ENCODE measurements at places on chromosomes 1 and 21.

DNA sequence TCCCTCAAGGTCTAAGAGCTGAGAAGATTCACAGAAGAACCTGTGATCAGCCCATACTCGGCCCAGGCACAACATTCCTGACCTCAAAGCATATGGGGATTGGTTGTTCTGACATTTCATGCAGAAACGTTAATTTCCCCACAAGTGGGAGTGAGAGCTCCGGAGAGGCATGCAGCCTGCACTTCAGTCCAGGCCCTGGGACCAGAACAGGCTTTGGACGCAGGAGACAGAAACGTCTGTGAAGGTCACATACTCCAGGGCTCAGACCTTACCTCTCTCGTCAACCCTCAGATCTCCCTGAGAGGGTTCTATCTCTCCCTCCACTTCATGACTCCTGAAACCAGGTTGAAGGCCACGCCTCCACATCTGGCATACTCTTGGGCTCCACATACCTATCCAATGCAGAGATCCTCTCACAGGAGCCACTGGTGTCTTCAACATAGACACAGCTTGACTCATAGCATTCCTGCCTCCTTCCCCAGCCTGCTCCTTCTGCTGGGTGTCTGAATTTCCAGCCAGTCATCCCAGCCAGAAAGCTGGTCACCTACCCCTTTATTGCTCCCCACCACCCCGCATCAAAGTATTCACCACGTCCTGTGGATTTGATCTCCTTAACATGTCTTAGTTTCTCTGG lies 149.2 kb downstream of the OMA1 start:
- no peak for DNase-seq

DNA sequence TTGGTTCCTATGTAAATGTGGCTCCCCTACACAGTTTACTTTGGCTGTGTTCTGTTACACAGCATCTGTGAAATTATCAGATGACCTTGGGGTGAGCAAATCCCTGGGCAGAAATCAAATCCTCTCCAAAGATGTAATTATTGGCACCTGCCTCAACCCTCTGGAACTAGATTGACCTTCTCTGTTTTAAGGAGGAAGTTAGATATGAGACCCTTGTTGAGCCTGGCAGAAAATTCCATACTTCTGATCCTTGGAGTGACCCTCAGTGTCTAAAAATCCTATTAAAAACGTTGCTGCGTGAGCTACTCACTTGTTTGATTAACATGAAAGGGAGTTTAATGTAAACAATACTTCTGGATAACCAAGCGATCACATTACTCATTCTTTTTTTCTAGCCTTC lies 122.0 kb downstream of the CLIC6 start:
- no peak for DNase-seq

DNA sequence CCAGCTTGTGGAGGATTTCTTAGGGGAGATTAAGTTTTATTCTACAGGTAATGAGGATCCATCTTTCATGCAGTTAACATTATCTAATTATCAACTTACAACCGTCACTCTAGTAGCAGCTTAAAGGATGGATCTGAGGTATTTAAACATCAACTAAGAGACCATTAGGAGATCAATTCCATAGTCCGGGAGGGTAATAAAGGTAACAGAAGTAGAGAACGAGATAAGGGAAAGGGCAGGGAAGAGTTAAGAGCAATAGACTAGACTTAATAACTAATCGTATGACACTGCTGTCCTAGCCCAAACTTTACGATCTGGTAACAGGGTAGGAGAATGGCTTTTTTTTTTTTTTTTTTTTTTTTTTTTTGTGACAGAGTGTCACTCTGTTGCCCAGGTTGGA lies 19.5 kb upstream of the CCDC17 start:
- no peak for DNase-seq

DNA sequence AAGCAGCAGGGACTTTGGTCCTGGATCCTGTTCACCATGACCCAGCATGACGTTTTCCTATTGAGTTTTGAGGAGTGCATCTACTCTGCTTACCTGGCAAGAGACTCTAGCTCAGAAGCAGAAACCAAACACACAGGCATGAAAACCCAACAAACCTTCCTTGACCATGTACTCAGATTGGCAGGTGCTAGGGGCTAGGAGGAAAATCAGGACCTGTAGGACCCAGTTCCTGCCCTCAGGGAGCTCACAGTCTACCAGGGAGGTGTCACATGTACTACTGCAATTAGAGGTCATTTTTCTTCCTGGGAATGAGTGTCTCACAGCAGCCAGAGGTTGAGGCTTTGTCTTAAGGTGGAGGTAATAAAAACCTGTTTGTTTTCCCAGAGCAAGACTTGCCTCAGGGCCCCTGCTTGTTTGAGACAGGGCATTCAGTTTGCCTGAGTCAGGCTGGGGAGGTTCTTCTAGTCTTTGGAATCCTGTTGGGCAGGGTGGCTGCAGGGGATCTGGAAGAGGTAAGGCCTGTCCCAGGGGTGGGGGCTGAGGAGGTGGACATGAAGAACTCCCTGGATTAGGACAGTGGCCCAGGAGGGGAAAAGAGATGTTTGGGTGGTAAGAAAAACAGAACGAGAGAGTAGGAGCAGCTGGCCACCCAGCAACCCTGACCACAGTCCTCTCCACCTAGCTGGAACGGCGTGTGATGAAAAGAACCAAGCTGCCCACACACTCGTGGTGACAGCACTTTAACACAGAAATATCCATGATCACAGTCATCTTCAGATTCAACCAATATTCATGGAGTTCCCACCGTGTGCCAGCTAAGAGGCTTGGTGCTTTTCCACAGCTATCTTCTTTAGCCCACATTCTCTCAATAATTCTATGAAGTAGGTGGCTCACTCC lies 30.8 kb downstream of the IER5 start:
- DNase-seq, result no peak

DNA sequence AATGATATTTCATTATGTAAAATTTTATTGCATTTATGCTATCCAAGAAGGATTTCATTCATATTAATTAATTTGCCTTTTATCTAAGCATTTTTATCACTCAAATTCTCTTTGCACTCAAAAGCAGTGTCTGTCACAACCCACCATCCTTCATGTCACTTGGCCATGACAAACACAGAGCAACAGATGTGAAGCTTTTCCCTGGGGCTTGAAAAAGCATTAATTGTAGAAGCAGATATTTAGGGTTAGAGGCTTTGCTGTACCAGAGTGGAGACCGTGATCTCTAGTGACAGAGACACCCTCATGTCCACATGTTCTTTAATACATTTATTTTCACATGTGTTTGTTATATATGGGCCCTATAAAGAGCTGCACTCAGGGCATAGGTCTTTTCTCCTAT lies 230.5 kb downstream of the SPATA17 start:
- DNase-seq, result no peak

GRCh38 chr1:80624682-80625081 lies 1176.1 kb upstream of the ADGRL2 start:
- DNase-seq, result no peak

DNA sequence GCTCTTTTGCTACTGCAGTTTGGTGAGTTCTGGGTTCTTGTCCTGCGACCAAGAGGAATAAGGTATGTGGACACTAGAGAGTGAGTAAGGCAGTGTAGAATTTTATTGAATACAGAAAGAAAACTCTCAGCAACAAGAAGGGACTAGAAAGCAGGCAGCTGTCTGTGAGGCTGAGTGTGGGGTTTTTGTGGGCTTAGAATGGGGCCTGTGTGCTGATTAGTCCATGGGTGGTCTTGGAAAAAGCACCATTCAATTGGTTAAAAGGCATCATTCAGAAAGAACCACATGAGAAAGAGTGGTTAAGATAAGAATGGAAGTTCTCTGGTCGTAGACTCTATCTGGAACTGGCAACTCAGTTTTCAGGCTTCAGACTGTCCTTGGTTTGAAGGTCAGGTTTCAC lies 298.8 kb downstream of the TGFB2 start:
- no peak for DNase-seq

DNA sequence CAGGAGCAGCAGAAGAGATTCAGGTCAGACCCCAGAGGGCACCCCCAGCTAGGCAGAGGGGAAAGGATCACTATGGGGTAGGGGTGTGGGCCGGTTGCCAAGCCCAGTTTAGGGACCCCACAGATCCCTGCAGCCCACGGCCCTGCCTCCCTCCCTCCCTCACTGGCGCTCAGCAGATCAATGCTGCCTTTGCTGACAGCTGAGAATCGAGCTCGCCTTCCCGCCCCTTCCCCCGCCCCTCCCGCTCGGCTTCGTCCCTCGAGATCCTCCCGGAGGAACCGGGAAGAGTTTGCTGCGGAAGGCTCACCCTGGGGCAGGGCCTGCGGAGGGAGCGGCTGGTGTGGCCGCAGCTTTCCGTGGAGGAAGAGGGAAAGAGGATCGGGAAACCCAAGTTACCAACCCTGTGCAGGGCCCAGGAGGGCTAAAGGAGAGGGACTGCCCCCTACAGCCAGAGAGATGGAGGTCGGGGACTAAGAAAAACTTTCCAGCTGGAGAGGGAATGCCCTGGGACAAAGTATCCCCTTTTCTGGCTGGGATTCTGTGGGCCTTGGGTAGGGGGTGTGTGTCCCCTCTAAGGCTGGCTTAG lies 1.1 kb upstream of the KCNQ4 start:
- no peak for DNase-seq

DNA sequence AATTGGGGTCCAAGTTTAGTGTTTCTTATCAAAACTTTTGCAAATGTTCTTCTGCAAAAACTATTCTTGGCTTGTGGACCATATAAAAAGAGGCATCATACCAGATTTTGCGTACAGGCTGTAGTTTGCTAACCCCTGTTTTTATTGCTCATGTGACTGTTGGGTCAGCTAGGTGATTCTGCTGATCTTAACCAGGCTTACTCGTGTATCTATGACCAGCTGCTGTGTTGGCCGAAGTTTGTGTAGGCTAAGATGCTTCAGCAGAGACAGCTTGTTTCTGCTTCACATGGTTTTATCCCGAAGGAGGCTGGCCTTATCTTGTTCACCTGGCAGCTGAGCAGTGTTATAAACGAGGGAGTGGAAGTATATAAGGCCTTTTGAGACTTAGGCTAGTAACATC lies 38.2 kb downstream of the POU2F1 start:
- DNase-seq, result no peak

DNA sequence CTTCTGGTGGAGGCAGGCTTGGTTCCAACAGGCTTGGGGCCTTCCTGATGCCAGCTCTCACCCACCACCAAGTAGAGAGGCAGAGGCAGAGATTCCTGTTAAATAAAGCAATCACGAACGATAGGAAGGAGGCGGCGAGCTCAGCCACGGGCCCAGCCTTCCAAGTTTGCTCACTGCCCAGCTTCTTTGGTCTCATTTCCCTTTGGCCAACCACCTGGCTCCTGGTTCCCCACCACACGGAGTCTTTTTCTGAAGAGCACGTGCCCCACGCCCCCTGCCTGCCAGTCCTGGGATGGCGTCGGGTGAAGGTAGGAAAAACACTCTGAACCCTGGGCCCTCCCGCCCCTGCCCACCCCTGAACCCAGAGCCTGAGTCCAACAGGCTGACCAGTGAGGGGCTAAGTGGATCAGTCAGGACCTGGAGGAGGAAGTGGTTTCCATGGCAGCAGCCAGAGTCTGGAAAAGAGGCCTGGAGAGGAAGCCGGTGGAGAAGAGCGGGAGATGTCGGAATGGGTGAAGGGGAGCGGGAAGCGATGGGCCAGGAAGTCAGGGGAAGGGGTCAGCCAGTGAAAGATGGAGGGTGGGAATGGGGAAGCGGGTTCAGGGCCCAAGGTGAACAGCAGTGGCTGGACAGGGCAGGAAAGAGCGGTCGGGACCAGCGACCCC lies 158.2 kb upstream of the KLHDC7A start:
- no peak for DNase-seq

DNA sequence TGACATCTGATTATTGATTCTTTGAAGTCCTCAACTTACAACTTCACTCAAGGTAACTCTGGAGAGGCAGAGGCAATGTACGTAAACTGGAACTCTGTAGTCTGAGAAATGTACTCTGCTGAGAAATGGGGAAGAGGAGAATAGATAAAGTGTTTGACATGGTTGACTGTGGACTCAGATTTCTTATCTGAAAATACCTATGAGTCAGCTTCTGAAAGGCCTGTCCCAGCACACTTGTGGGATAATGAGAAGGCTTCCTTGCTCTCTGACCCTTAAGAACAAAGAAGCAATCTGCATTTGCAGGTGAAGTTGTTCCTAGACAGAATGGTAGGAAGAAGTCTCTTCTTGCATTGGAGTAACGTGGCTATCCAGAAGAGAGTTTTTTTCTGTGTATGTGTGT lies 1573.5 kb downstream of the BRINP3 start:
- DNase-seq, result no peak

GRCh38 chr1:110070282-110070669 lies 196 bp downstream of the ALX3 start:
- no peak for DNase-seq

DNA sequence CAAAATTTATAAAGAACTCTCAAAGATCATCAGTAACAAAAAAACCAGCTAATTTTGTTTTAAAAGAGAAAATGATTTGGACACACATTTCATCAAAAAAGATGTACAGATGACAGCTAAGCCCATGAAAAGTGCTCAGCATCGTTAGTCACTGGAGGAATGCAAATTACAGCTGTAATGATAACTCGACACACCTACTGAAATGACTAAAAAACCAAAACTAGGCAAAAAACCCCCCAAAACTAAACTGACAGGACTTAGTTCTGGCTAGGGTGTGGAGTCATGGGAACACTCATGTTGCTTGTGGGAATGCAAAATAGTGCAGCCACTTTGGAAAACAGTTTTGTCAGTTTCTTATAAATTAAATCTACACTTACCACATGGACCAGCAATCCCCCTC lies 59.5 kb downstream of the CNIH3 start:
- no peak for DNase-seq

DNA sequence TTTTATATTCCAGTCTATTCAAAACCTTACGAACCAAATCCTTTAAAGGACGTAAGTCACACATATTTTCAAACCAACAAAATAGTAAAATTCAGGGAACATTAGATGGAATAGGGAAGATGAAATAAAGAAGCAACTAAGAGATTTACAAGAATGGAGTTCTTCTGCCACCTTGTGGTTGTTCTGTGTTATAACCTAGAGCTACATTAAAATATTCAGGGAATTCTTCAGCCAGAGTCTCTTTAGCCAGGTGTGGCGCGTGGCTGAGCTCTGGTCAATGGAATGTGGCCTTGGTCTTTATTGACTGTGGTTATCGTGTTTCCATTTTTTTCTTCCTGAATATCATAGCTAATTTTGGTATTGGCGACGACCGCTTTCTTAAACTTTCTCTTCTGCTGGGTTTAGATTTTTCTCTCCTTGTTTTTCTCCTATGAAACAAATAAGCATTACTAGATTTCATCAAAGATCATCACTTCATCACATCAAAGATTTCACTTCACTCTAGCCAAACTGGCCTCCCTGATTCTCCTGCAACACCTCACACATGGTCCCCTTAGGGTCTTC lies 221.3 kb downstream of the MRPL39 start:
- no peak for DNase-seq

All from nucleus accumbens (tissue), 56 donors.